ENCODE measurements at places on chromosomes 2 and 18. TPM values are rescaled to one million over a fixed set of nuclear protein-coding genes. Genes with fewer than 3 reads are reported as not detected.

RHBDD1 gene
- total RNA-seq: 25.3 TPM

SLC11A1 gene
- 9.4 TPM for total RNA-seq

ARHGAP15 gene
- total RNA-seq: 8.2 TPM

CXCR1 gene
- 0.74 TPM for total RNA-seq

SPATA3 gene
- not detected for total RNA-seq

SPEG gene
- 0.66 TPM for total RNA-seq

LCT gene
- not detected for total RNA-seq

Data from right lobe of liver (tissue), 6 donors.